Endothelial cell of umbilical vein (primary cell): ENCODE measurements at places on chromosomes 1 and 21. TPM values are rescaled to one million over a fixed set of nuclear protein-coding genes. Genes with fewer than 3 reads are reported as not detected.

The GALE gene
- 39.2 and 42.9 TPM in 2 replicates for total RNA-seq

The LRRC38 gene
- not detected in 2 replicates for total RNA-seq

The GREM2 gene
- total RNA-seq, result not detected in 2 replicates

The RASAL2 gene
- 15.5 and 19.6 TPM in 2 replicates for total RNA-seq

The TMPRSS15 gene
- not detected in 2 replicates for total RNA-seq

The CNR2 gene
- not detected in 2 replicates for total RNA-seq

The BSND gene
- not detected in 2 replicates for total RNA-seq

The BCL2L15 gene
- total RNA-seq, result 0.29 and 1.3 TPM in 2 replicates

The CFHR1 gene
- not detected in 2 replicates for total RNA-seq

The HUNK gene
- total RNA-seq, result not detected in 2 replicates
